ENCODE measurements at places on chromosomes 16 and 17. TPM values are rescaled to one million over a fixed set of nuclear protein-coding genes. Genes with fewer than 3 reads are reported as not detected.

MMP28 gene
- 8.3 TPM for total RNA-seq

TAT gene
- 0.03 TPM for total RNA-seq

TTLL6 gene
- 0.49 TPM for total RNA-seq

CCDC144A gene
- 1.2 TPM for total RNA-seq

TP53TG3F gene
- total RNA-seq, result 0.15 TPM

ABI3 gene
- total RNA-seq, result not detected

CDYL2 gene
- 0.34 TPM for total RNA-seq

CRISPLD2 gene
- total RNA-seq, result 4.2 TPM

FMNL1 gene
- total RNA-seq, result 30.7 TPM

CLEC18B gene
- 0.03 TPM for total RNA-seq

PPP1R27 gene
- total RNA-seq, result 0.35 TPM

SNX20 gene
- not detected for total RNA-seq

CLEC18C gene
- 0.08 TPM for total RNA-seq

PPM1E gene
- 0.05 TPM for total RNA-seq

SHISA9 gene
- total RNA-seq, result 0.07 TPM

ZNF469 gene
- total RNA-seq, result 7.2 TPM

FCSK gene
- 4.8 TPM for total RNA-seq

HIGD1B gene
- total RNA-seq, result not detected

CEP95 gene
- total RNA-seq, result 27.8 TPM

FOXL1 gene
- total RNA-seq, result 2.0 TPM

HBQ1 gene
- 7.3 TPM for total RNA-seq

FBXL19 gene
- total RNA-seq, result 20.0 TPM

MT1A gene
- 30.1 TPM for total RNA-seq

RPS2 gene
- total RNA-seq, result 5,624 TPM

PRKCB gene
- total RNA-seq, result 0.25 TPM

CMTM2 gene
- not detected for total RNA-seq

TBC1D3C gene
- total RNA-seq, result not detected

ARHGAP23 gene
- 65.4 TPM for total RNA-seq

FBXL20 gene
- 8.0 TPM for total RNA-seq

TTYH2 gene
- 1.8 TPM for total RNA-seq

PRDM7 gene
- 0.02 TPM for total RNA-seq

KRT39 gene
- total RNA-seq, result not detected

ITGB3 gene
- 4.5 TPM for total RNA-seq

KRTAP2-3 gene
- total RNA-seq, result not detected

PDIA2 gene
- total RNA-seq, result 0.15 TPM

CSH2 gene
- total RNA-seq, result not detected

HOXB9 gene
- total RNA-seq, result 7.1 TPM

MILR1 gene
- total RNA-seq, result 1.4 TPM

AGRP gene
- not detected for total RNA-seq

TMIGD1 gene
- total RNA-seq, result not detected

KRTAP9-2 gene
- not detected for total RNA-seq

RNU2-1 gene
- total RNA-seq, result not detected

VASN gene
- 3.3 TPM for total RNA-seq

CCL17 gene
- total RNA-seq, result not detected

CES5A gene
- not detected for total RNA-seq

KARS1 gene
- total RNA-seq, result 160 TPM

TBC1D3E gene
- not detected for total RNA-seq

ZCCHC14 gene
- 7.0 TPM for total RNA-seq

CLEC10A gene
- total RNA-seq, result not detected

C17orf50 gene
- total RNA-seq, result 0.12 TPM

GPR139 gene
- total RNA-seq, result not detected

PTGES3L gene
- total RNA-seq, result 0.87 TPM

P3H4 gene
- 31.0 TPM for total RNA-seq

CCL16 gene
- not detected for total RNA-seq

MYH1 gene
- total RNA-seq, result not detected

NPIPA2 gene
- 1.5 TPM for total RNA-seq

All from A549 treated with AZD2906 at 1 μM for 4 hours (cell line).